Activated naive CD4-positive, alpha-beta T cell treated with anti-CD3 and anti-CD28 coated beads, Interleukin-2, amount 10 ng/mL, durations not matched to agents 7 days and 5 days (primary cell): ENCODE measurements at places on chromosomes 12 and 14.

DNA sequence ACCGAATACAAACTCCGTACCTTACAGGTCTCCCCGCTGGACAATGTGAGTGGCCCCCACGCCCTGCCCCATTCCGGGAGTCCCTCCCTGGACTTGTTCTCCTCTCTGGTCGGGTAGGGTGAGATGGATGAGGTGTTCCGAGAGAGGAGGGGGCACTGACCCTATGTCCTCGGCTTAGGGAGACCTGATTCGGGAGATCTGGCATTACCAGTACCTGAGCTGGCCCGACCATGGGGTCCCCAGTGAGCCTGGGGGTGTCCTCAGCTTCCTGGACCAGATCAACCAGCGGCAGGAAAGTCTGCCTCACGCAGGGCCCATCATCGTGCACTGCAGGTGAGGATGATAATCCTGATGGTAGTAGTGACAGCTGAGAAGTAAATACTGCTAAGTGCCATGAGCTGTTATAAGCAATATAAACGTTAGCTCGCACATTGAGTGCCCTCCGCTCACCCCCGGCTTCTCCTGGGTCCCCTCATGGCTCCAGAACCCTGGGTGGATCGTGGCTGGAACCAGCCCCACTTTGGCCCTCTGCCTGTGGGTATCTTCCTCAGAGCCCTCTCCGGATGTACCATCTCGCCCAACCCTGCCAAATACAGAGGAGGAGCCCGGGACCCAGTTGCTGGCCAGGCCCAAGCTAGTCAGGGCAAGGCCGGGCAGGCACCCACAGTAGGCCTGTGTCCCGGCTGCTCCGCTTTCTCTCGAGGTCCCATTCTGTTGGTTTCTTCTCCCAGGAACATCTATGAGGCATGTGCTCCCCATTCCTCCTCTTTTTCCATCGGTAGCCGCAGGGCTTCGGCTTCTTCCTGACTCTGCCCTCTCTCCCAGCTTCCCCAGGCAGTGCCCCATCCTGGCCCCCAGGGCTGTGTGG, 6.8 kb downstream of the PTPN6 start:
- DNase-seq = peak; percentile 29

DNA sequence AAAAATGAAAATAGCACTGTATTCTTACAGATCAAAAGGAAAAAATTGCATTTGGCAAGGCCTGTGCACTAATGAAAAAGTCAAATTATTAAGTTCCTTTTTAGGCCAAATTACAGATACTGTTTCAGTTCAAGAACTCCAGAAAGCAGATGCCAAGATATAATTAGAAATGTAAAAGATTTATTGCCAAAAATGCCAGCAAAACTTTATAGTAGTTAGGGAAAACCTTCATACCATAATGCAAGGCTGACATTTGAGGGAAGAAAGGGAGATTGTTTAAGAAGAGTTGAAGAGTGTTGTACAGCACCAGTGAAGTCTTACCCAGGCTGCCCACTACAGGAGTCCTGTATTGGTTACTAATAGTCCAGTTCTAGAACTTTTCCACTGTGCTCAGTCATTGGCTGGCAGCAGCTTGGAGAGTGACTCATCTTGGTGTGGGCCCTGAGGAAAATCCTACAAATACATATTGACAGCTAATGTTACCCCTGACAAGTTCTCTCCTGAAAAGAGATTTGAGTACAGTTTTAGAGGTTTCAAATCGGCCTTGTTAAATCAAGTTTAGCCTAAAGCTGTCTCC, 600.4 kb downstream of the C12orf50 start:
- no peak for DNase-seq

GRCh38 chr12:67269633-67270573, 745 bp downstream of the CAND1 start:
- peak; percentile 61 for DNase-seq

GRCh38 chr14:104081261-104081835, 4.2 kb upstream of the ASPG start:
- no peak for DNase-seq

- peak; percentile 68 for DNase-seq
These were observed 2.5 kb upstream of the CCND2 start for GRCh38 chr12:4270831-4271716.

DNA sequence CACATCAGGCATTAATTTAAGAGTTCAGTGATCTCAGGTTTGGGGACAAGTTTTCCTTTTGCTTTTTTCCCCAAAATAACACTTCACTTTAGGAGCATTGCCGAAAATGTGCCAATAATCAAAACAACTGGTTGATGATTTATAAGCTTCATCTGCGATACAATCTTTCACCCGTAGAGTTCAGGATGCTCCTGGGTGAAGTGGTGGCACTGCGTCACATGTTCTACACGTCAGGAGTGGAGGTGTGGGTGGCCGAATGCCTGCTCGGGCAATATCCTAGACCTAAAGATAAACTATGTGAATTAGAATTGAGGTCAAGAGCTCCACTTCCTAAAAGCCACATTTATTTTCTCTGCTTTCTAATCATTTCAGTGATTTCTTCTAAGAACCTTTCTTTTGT, 70.9 kb upstream of the DICER1 start:
- DNase-seq = no peak
